Jurkat, Clone E6-1 (cell line): ENCODE measurements at places on chromosomes 3 and 15.

DNA sequence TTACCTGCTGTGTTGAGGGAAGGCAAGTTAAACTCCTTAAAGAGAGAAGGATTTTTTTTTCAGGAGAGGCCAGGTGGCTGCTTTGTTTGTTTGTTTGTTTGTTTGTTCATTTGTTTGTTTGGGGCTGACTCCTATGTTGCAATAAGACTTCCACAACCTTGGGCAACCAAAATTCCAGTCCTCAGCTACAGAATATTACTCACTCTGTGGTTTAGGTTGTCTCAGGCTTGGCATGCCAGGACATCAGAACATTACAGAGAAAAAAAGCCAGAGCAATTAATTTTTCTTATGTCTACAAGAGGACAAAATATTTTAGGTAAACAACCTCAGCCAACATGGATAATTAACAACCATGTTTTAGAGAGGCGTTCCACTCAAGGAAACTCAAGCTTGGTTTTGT, 156.7 kb upstream of the ATP11B start:
- no peak for DNase-seq

DNA sequence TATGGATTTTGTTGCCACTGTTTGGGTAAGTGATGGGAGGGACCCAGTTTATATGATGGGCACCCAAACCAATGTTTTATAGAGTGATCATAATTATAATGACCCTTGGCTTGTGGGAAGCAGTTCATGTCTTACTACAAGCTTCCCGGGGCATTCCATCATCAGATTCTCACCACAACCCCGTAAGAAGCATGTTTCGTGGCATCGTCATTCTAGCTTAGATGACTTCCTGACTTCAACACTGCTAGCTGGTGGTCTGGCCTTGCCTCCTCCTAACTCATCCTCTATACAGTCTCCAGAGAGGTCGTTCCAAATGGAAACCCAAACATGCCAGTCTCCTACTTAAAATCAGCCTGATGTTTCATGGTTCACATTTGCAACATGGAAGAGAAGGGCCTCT, 226.9 kb downstream of the ADAMTS9 start:
- DNase-seq, result no peak

GRCh38 chr3:131957980-131958379, 76.8 kb downstream of the CPNE4 start:
- no peak for DNase-seq

- DNase-seq, result no peak
These were observed 7.9 kb downstream of the ACP3 start for GRCh38 chr3:132325103-132325606.

GRCh38 chr3:130473416-130473815, 43.6 kb upstream of the COL6A6 start:
- DNase-seq, result no peak

DNA sequence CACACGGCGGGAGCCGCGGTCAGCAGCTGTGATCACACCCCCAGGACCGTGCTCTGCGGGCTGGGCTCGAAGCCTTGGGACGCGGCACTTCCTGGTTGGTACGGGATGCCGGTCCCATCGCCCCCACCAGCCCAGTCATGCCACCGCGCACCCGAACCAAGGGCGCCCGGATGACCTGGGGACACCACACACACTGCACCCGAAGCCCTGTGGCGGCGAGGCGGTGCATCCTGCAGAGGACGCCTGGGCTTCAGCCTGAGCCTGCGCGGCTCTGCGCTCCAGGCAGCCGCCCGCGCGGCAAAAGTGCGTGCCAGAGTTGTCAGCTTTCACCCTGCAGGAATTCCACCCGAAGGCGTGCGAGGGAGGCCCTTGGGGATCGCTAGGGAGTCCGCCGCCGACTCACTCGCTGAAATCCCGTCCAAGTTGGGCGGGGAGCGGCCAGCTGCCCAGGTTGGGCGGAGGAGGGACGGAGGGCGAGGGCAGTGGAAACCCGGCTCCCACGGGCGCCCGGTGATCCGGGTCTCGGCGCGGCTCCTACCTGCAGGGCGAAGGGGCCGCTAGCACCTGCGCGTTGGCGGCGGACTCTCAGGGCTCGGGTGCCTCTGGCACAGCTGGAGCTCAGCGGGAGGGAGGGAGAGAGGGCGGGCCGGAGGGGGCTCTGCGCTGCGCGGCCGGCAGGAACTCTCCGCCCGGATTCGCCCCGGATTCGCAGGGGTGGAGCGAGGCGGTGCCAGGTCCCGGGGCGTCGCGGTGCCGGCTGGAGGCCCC, at the start of gene PLD1:
PLD1 (minus strand) TSS at position 623 of the 768 bp plus-strand sequence. CDS start 72,432 bp downstream, outside the sequence.
- no peak for DNase-seq

- DNase-seq, result no peak
These were observed 244.7 kb upstream of the TBL1XR1 start for GRCh38 chr3:177441813-177442646.

DNA sequence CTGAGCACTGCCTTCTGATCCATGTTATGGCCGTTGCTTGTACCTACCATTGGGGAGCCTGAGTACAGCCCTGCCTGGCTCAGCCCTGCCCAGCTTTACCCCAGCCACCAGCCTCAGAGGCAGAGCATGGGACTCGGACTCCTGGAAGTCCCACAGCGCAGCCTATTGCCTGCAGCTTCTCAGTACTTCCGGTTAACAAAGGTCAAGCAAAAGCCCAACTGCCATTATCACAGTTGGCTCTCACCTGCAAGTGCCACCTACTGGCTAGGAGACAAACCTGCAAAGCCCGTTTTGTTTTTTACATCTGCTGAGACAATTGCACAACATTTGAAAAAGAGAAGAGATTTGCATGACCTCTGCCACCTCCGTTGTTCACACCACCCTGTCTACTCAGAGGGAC, 1081.7 kb downstream of the NAALADL2 start:
- DNase-seq, result peak; percentile 6

DNA sequence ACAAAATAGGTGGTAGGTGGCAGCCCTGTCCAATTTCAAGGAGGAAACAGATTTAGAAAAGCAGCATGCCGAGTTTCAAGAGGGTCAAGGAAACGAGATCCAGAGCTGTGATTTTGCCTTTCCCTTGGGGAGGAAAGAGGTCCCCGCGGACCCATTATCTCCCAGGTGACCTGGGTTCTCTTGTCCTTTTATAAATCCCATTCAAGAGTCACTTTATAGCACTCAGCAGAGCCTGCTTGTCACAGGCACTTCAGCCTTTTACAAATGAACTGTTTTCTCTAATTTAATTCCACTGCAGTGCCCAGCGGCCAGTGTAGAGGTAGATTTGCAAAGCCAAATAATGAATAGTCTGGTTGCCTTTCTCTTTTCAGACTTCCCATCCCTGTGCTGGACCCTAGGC, 99.9 kb downstream of the CD47 start:
- DNase-seq, result no peak

DNA sequence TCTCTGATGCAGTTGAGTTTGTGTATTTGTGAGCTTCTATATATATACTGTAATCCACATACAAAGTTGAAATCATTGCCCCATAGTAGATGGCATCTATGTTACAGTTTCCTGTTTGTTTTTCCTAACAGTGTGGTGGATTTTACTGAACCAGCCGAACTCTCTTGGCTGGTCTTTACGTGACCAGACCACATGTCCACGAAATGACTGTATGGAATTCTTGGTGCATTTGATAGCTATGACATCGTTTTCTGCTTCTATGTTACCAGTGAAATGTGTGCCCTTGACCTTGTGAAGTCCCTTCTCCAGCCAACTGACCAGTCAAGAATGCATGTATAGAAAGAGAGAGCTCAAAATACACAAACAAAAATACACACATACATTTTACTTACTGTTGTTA, 1.8 kb downstream of the KCNMB2 start:
- no peak for DNase-seq

DNA sequence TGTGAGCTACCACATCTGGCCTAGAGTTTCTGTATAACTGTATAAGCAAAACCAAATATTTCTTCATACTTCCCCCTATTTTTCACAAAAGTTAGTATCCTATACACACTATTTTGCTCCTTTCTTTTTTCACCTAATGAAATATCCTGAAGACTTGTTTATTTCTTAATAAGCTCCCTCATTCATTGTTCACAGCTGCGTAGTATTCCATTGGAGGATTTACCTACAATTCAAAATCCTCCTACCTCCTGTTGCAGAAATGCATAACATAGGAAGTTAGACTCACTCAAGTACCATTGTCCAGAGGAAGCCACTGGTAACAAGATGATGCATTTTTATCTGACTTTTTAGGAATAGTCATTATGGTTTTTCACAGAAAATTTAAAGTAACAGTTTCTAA, 29.6 kb upstream of the TBC1D21 start:
- DNase-seq, result no peak

DNA sequence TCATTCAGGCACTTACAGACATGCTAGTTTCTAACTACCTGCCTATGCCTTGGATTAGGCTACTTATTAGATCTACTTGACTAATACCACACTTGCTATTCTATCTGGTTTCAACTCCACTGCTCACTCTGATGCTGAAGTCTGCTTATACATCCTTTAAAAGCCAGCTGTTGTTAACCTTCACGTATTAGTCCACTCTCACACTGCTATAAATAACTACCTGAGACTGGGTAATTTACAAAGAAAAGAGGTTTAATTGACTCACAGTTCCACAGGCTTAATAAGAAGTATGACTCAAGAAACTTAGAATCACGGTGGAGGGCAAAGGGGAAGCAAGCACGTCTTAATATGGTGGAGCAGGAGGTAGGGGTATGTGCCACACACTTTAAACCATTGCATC, 47.7 kb upstream of the ANKRD28 start:
- DNase-seq, result no peak

- DNase-seq, result no peak
These were observed 992.4 kb downstream of the NAALADL2 start for GRCh38 chr3:175851541-175851940.

- DNase-seq, result no peak
These were observed 157.9 kb downstream of the RAP2B start for GRCh38 chr3:153319705-153320554.

DNA sequence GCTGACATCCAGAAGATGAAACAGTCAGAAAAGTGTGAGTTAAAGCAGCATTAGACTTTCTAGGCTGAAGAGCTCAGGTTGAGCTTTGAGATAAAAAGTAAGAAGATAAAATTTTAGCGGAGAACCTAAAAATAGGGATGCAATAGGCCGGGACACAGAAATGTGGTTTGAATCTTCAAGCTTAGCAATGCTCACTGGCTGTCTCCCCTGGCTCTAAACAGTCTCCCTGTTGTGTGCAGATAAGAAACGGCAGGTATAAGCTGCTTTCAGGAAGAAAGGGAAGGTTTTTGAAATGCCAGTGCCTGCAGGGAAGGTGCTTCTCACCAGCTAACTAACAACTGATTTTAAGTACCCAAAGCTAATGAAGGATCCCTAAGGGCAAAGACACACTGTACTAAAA, 718.7 kb upstream of the SGO1 start:
- no peak for DNase-seq

GRCh38 chr3:30904996-30905395, 10.5 kb upstream of the GADL1 start:
- DNase-seq, result no peak

DNA sequence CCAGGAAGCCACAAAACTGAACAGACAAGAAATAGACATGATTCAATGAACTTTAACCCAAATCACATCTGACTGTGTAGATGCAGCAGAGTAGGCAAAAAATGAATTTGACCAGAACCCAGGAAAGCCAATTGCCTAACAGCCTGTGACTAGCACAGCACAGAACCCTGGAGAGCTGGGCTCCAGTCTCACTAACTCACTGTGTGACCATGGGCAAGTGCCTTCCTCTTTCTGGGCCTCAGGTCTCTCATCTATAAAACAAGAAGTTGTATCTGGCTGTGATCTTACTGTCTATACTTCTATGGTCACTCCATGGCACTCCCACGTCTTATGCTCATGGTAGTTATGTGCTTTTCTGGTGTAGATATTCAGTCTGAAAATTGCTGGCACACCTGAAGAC, 48.1 kb upstream of the USP3 start:
- DNase-seq, result no peak

GRCh38 chr15:88246666-88247446, 9.7 kb downstream of the NTRK3 start:
- peak; percentile 61 for DNase-seq

DNA sequence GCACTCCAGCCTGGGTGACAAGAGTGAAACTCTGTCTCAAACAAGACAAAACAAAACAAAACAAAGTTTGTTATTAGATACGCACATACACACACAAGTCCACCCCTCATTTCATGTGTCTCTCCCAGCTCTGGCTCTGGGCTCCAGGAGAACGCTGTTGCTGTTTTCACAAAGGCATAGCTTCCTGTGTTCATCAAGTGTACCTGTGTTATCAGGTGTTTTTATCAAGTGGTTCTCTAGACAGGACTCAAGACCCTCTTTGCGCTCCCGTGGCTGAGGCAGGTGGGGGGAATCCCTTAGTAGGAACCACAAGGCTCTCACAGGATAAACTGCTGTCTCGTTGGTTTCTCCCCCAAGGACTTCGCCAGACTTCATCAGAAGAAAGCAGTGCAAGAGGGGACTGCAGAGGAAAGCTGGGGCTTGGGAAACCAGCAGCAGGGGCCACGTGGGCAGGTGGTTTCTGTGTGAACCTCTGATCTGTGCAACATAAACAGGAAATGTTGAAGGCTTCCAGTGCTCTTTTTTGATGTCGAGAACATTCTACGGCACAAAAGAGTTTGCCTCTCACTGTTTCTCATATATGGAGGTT, 6.9 kb upstream of the PPP1R2 start:
- DNase-seq, result peak; percentile 89

DNA sequence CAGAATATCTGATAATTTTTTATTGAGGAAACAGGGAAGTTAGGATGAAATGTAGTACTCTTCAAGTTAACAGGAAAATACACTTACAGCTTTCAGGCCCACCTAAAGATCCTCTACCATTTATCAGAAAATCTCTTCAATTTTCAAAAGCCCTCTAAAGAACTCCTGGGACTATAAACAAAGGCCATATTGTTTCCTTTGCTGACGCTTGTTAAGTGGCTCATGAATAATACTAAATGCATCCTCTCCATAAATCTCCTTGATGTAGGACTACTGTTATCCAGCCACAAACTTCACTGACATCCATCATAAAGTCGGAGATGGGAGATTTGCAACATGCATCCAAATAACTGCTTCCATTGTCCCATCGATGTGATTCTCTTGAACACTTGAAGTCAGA, 326.5 kb downstream of the ZIC1 start:
- DNase-seq, result no peak

- DNase-seq, result no peak
These were observed 2.9 kb downstream of the SAMD7 start for GRCh38 chr3:169914321-169914720.

DNA sequence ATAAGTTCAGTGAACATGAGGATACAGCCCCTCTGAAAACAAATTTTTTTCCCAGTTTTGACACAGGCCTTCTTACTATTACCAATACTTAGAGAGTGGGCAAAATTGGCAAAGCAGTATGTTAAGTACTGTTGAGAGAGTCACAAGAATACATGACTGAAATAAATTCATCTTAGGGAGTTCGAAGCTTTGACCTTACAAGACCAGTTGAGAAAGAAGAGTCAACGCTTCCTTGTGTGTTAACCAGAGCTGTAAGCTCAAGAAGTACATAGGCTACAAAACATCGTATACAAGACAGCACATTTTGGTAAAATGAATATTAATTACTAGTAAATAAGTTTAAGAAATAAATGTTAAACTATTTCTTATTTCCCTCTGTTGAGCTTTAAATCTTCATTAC, 164.4 kb upstream of the RORA start:
- DNase-seq, result no peak
